ENCODE measurements at places on chromosomes 7 and 10.

GRCh38 chr10:56823849-56824248 lies 462.8 kb upstream of the ZWINT start:
- DNase-seq, result no peak

DNA sequence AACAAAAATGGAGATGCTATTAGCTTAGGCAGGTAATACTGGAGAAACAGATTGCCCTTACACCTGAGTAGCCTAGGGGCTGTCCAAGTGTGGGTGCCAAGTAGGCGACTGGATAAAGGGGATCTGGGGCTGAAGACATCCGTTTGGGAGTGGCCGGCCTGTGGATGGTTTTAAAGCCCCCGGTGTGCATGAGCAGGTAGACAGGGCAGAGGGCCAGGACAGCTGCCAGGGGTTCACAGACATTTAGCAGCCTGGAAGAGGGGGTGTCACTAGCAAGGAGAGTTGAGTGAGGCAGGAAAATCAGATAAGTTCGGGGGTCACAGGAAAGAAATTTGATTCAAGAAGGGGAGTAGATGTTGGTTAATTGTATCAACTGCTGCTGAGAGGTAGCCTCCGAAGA lies 1.5 kb upstream of the OPALIN start:
- no peak for DNase-seq

DNA sequence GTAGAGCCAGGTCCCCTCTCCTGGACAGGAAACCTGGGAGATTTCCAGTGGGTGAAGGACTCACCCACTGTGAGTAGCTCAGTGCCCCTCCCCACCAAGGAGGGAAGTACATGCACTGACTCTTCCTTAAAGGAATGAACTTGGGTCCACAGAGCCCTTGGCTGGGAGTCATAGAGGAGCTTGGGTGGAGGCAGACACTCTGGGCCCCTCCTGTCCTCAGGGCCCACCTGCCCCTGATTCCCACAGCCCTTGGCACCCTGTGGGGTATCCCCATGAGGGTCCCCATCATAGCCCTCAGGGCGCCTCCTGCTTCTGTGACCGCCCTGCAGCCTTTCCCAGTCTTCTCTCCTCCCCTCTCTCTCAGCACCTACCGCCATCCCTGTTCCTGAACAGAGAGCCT lies 3.7 kb downstream of the EN2 start:
- DNase-seq, result no peak

GRCh38 chr10:52466464-52466863 lies 152.4 kb downstream of the DKK1 start:
- DNase-seq, result no peak

DNA sequence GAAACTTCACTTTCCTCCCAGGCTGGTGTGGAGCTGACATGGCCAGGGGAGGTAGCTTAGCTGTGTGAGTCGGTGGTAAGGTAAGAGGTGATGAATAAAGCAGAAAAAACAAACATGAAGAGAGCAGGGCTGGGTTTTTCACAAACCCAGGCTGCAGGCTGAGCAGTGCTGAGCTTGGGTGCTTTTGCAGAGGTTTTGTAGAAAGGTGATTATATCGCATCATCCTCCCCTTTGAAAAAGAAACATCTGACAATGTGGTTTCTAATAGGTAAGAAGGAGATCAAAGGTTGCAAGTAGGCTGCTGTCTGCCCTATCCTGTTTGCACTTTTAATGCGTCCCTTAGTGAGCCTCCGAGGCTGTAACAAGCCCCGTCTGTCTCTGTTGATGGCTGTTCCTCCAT lies 69.6 kb upstream of the GRM8 start:
- no peak for DNase-seq

- no peak for DNase-seq
Measured at GRCh38 chr10:44636625-44637024, 251.7 kb upstream of the CXCL12 start.

- DNase-seq, result no peak
Measured at GRCh38 chr10:125473143-125473793, 209.7 kb downstream of the TEX36 start.

GRCh38 chr10:102504179-102504975 lies 605 bp downstream of the SUFU start:
- no peak for DNase-seq

GRCh38 chr7:40793132-40793531 lies 658.3 kb downstream of the SUGCT start:
- no peak for DNase-seq

DNA sequence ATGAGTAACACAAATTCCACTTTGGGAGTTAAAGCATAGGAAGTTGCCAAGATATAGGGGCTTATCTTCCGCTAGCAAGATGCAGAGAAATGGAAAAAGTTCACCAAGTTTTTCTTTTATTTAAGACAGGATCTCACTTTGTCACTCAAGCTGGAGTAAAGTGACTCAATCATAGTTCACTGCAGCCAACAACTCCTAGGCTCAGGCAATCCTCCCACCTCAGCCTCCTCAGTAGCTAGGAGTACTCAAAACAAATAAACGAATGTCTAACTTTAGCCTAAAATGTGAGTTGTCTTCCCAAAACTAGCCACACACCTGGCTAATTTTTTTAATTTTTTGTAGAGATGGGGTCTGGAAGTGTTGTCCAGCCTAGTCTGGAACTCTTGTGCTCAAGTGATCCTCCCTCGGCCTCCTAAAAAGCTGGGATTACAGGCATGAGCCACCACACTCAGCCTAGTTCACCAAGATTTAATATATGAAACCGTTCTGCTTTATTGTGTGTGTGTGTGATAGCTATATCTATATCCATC lies 9.9 kb downstream of the VIM start:
- no peak for DNase-seq

DNA sequence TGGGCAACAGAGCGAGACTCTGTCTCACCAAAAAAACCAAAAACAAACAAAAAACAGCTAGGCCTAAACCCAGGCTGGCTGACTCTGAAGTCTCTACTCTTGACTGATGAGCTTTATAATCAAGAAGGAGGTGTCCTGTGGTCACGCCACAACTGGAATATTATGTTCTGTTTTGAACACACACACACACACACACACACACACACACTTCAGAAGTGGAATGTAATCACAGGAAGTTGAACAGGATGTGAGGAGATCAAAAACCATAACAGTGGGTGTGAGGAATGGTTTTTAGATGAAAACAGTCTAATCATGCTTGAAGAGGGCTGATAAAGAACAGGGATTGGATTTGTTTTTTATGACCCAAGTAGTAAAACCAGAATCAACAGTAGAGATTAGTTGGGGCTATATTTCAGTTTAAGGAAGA lies 51.1 kb upstream of the IL6 start:
- DNase-seq, result no peak

DNA sequence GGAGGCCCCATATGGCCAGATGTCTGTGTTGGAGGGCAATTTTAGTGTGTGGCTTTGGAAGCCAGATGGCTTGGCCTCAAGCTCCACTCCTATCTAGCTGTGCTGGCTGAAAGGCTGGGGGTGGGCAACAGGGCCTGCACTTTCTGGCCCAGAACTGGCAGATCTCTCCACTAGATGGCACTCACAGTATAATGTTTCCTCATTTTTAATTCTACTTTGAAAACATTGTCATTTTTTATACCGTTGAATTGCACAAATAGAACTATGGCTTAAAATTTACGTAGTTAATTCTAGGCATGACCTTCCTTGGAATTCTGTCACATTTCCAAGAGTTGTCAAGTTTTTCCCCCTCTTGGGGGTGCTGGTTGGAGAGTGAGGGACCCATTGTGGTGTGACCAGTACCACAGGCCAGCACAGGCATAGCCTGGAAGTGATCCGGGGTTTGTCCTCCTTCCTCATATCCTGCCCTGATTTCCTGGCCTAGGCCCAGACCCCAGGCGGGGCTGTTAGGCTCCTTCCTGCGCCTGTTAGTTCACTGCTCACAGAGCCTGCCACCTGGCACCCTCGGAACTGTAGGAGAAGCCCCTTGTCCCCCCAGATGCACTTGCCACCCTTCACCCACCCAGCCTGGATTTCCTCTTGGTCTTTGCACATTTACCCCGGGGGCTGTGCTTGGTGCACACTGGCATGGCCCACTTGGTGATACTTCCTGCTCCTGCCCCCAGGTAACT lies 52.8 kb downstream of the ARHGAP22 start:
- DNase-seq, result peak; percentile 27

- DNase-seq, result no peak
Measured at GRCh38 chr7:106126170-106126938, 14.2 kb upstream of the SYPL1 start.

DNA sequence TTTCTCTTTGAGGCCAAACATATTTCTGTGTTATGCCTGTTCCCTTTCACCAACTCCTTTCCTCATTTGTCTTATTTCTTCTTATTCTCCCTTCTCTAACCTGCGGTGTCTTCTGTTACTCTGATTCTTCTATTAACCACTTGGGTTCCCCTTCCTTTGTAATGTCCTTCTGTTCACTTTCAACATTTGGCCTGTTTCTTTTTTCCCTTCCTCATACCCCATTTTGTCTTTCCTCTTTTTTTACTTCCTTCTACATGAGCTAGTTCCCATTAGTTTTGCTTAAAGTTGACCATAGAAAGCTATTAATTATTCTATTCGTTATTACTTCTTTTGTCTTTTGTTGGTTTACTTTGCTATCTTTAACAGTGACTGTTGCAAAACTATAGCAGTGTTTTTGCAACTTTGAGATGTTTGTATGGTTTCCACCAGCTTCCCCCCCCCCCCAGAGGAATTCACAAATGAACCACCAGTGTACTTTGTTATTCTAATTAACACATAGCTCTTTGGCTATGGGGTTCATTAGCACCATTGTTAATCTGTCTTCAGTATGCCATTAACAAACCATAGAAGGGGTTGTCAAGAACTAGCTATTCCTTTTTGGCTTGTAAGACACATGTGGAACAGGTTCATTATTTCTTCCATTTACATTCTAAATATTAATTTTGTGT lies 2.9 kb downstream of the LRGUK start:
- no peak for DNase-seq

GRCh38 chr10:97099868-97100267 lies 85.9 kb downstream of the SLIT1 start:
- no peak for DNase-seq

DNA sequence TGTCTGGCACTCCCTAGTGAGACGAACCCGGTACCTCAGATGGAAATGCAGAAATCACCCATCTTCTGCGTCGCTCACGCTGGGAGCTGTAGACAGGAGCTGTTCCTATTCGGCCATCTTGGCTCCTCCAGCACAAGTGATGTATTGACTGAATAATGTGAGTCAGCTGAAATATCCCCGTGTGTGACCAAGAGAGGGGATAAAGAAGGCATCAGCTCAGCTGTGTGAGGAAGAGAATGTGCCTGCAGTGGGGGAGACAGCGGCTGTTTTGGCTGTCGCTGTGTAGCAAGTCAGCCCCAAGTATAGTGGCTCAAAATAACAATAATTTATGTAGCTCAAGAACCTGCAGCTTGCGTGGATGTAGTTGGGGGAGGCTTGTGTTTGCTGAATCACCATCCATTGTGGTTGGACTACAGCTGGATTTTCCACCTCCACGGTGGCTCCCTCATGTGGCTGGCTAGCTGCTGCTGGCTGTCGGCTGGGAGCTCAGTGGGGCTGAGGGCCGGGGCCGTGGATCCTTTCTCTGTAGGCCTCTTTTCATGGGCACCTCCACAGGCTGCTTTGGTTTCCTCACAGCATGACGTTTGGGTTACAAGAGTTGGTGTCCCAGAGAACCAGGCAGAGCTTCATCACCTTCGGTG lies 434.5 kb downstream of the CCSER2 start:
- no peak for DNase-seq

DNA sequence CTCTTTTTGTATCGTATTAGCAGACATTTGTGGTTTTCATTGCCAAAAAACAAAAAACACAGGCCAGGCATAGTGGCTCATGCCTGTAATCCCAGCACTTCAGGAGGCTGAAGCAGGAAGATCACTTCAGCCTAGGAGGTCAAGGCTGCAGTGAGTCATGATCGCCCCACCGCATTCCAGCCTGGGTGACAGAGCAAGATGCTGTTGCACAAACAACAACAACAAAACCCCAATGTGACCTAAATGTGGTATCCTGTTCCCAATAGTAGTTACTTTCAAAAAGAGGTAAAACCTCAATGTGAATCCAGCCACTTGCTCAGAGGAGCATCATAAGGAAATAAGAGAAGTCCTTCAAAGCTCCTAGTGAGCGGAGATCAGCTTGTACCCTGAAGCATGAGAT lies 45.8 kb upstream of the SKAP2 start:
- DNase-seq, result no peak

- DNase-seq, result no peak
Measured at GRCh38 chr10:3064423-3064822, 2.9 kb upstream of the PFKP start.

DNA sequence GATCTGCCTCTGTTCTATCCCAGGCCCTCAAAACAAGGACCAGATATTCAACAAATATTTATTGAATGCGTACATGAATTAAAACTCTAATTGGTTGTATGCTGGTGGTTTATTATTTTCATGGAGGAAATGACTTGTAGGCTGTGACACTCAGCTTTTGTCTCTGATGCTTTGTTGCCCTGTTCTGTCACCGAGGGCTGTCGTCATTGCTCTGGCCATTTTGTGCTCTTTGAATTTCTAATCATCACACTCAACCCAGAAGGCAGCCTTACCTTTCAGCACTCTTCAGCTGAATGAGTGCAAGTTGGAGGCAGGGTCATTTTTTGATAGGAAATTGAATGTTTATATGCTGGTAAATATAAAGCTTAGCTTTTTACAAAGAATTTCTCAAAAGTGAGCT lies 14.5 kb downstream of the SRGN start:
- DNase-seq, result no peak

DNA sequence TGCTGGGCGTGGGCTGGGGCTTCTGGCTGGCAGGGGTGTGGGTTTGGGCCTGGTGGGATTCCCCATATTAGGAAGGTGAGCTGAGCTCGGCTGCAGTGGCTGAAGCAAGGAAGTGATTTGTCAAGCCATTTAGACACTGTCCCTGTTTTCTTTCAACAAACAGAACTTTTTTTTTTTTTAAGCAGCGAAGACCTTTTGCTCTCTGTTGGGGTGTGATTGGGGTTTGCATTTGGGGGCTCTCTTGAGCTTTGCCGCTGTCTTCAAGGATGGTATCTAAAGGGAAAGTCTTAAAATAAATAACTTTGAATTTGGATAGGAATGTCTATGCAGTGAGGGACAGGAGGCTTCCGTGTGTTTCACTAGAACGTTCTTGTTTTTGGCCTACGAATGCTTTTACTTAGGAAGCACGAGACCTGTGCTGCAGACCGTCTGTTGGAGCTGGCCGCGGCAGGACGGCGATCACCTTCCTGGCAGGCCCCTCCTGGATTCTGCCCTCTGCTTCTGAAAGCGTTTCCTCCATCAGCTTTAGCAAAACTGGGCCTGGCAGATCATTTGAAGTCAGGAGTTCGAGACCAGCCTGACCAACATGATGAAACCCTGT lies 43.9 kb downstream of the FOXK1 start:
- no peak for DNase-seq

Data from NCI-H1092 (cell line).